CD4-positive, alpha-beta T cell treated with Interleukin-15 for 1 hour (primary cell): ENCODE measurements at places on chromosomes 12 and 14.
A peak's percentile ranks its signal among the peaks of the same experiment; 100 is the strongest.

GRCh38 chr12:98678946-98679610, 34.0 kb downstream of the APAF1 start:
- no peak for DNase-seq

- no peak for DNase-seq
Observed at GRCh38 chr12:123468786-123469185, 10.8 kb downstream of the SNRNP35 start.

DNA sequence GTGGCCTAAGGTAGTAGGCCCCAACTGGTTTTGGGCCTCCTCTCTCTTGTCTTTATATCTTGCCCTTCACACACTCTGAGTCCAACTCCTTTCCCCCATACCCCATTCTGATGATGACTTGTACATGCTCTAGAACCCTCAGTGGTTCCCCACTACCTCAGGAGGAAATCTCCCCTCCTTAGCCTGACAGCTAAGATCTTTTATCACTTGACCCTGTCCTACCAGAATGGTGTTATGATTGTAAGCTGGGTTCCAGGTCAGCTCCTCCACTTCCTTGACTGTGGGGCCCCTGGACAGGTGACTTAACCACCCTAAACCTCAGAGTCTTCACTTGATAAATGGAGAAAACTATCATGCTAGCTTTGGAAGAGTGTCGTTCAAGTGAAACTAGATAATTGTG, 9.4 kb upstream of the MYL2 start:
- no peak for DNase-seq

DNA sequence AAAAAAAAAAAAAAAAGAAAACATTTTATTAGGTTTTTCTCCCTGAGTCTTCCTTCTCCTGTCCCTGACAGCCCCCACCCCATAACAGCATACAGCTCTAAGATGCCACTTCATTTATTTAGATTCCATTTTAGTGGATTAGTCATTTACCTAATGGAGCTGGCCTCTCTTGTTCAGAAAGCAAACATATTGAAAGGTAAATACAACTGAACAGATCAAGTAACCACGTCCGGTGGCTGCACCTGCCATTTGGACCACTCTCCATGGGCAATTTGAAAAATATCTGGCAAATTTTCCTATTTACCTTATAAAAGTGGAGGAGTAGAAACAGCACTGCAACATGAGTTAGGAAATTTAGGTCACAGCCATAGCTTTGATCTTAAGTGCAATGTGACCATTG, 254.6 kb downstream of the C12orf42 start:
- DNase-seq: no peak

DNA sequence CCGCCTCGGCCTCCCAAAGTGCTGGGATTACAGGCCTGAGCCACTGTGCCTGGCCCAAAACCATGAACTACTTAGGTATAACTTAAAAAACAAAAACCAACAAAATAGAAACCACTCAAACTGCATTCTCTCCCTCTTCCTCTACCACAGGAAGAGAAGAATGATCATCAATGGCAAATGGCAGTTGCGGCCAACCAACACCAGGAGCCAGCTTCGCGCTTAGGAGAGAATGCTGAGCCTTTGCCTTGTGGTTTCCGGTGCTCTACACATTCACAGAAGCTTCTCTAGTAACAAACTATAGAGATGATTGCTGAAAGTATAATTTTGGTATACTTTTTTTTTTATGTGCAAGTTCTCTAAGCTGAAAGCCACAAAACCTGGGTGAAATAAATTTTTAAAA, 17.1 kb downstream of the CATSPERB start:
- peak; percentile 17 for DNase-seq

- DNase-seq: no peak
Observed at GRCh38 chr14:61333087-61333486, 11.7 kb downstream of the PRKCH start.

GRCh38 chr12:42196723-42197603, 41.1 kb downstream of the YAF2 start:
- no peak for DNase-seq

DNA sequence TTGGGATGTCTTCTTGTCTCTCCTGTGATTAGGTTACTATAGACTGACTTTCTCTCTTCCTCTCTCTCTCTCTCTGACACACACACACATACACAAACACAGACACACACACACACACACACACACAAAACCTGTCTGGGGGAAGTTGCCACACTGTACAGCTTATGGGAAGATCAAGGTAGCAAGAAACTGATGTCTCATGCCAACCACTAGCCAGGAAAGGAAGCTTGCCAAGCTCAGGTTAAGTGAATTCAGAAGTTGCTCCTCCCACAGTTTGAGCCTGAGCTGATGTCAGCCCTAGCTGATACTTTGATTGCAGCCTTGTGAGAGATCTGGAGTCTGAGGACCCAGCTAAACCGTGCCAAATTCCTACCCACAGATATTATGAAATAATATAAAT, 67.1 kb downstream of the PPFIA2 start:
- no peak for DNase-seq

- DNase-seq: no peak
Observed at GRCh38 chr12:72499244-72499643, 227.1 kb downstream of the TRHDE start.

DNA sequence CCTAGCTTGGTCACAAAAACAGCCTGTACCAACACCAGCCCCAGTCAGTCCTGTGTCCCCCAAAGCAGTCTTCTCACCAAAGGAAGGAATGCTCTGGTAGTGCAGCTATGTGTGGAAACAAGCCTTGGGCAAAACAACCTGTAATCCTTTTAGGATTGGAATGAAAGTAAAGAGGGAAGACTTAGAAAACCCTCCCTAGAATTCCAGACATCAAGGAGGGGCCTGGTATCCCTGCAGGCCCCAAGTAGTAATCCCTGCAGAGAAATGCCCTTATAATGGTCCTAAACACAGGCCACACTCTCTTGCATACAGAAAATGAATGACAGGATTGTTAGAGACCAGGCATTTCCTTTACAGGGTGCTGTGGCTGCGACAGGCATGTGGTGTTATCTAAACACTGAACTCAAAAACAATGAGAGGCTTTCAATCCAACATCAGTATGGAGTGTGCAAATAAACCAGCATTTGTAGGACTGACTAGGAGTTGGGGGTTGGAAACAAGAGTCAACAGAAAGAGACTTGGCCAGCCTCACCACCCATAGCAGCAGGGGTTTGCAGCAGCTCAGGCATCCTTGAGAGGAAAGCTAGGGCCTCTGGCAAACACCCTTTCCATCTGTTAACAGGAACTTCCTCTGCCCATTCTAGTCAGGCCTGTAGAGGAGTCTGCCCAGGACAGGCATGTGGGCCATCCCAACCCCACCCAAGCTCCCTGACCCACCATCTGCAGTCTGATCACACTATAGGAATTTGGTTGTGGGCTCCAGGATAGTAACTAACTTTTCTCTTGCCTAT, 59.1 kb downstream of the DCAF5 start:
- no peak for DNase-seq

- DNase-seq: no peak
Observed at GRCh38 chr14:99879401-99880295, 86.4 kb downstream of the EML1 start.

DNA sequence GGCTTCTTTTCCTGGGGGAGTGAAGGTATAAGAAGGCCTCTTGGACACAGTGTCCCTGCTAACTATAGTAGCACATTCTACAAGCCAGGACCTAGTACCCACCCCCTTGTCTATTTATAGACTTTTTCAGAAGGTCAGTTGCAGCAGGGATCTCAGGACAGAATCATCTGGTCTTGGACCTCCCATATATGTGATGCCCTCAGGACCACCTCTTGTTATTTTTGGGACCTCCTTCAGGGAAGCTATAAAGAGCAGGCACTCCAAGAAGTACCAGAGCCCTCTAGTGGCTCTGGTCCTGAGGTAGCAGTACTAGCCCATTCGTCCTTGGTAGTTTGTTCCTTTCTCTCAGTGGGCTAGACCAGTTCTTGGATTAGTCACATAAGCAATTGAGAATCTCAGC, 4.3 kb downstream of the COQ10A start:
- DNase-seq: no peak

DNA sequence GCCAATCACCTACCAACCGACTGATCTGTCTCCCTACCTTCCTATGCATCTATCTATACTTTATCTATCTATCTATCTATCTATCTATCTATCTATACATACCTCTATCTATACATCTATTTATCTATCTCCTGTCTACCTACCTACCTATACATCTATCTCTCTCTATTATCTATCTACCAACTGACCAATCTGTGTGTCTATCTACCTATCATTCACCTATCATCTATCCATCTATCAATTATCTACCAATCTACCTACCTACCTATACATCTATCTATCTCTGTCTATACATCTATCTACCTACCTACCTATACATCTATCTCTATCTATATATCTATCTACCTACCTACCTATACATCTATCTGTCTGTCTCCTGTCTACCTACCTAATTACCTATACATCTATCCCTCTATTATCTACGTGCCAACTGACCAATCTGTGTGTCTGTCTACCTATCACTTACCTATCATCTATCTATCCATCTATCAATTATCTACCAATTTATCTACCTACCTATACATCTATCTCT, 3.5 kb downstream of the DNAH10 start:
- DNase-seq: no peak

- no peak for DNase-seq
Observed at GRCh38 chr14:39015360-39015961, 87.6 kb downstream of the SEC23A start.

DNA sequence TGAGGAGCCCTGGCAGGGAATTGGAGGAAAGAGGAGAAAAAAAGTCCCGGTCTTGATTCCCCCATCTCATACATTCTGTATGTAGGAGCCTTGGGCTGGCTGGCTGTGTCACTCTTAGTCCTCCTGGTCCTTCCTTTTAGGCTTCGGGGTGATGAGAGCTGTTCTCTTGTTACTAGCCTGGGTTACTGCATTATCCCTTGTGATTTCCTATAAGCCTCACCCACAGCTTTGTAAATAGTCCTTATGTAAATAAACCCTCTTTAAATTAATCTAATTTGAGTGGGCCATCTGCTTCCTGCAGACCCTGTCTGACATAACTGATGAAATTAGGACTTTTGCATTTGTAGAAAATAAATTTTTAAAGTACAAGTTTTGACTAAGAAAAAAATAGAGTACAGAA, 19.2 kb downstream of the DNM1L start:
- no peak for DNase-seq

DNA sequence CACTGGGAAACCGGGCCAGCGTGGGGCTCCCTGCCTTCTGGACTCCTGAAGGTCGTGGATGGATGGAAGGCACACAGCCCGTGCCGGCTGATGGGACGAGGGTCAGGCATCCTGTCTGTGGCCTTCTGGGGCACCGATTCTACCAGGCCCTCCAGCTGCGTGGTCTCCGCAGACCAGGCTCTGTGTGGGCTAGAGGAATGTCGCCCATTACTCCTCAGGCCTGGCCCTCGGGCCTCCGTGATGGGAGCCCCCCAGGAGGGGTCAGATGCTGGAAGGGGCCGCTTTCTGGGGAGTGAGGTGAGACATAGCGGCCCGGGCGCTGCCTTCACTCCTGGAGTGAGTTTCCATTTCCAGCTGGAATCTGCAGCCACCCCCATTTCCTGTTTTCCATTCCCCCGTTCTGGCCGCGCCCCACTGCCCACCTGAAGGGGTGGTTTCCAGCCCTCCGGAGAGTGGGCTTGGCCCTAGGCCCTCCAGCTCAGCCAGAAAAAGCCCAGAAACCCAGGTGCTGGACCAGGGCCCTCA, 26.9 kb downstream of the HIP1R start:
- DNase-seq: no peak

- DNase-seq: no peak
Observed at GRCh38 chr14:33918256-33918655, 32.6 kb downstream of the EGLN3 start.

DNA sequence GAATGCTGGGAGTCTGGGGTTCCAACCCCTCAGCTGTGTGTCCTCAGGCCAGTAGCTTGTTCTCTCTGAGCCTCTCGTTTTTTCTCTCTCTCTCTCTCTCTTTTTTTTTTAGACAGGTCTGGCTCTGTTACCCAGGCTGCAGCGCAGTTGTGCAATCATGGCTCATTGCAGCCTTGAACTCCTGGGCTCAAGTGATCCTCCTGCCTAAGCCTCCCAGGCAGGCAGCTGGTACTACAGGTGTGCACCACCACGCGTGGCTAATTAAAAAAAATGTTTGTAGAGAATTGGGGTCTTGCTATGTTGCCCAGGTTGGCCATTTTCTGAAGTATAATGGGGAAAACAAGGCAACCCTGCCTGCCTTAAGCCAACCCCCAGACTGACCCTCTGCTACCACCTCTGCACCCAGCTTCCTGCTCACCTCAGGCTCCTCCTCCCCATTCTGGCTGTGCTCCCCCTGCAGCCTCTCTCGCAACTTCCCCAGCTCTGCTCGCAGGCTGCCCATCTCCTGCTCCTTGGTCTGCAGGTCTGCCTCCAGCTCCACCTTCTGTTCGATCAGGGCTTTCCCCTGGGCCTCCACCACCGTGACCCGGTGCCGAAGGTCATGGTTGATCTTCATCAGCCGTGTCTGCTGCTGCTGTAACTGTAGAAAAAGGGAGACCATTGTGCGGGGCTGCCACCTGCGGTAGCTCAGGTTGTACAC, 35.2 kb downstream of the RILPL1 start:
- no peak for DNase-seq

GRCh38 chr12:4145990-4146859, 127.3 kb upstream of the CCND2 start:
- peak; percentile 43 for DNase-seq

- DNase-seq: no peak
Observed at GRCh38 chr14:99562856-99563748, 40.9 kb downstream of the CCDC85C start.

GRCh38 chr14:101236496-101237251, 324.6 kb upstream of the DIO3 start:
- no peak for DNase-seq

DNA sequence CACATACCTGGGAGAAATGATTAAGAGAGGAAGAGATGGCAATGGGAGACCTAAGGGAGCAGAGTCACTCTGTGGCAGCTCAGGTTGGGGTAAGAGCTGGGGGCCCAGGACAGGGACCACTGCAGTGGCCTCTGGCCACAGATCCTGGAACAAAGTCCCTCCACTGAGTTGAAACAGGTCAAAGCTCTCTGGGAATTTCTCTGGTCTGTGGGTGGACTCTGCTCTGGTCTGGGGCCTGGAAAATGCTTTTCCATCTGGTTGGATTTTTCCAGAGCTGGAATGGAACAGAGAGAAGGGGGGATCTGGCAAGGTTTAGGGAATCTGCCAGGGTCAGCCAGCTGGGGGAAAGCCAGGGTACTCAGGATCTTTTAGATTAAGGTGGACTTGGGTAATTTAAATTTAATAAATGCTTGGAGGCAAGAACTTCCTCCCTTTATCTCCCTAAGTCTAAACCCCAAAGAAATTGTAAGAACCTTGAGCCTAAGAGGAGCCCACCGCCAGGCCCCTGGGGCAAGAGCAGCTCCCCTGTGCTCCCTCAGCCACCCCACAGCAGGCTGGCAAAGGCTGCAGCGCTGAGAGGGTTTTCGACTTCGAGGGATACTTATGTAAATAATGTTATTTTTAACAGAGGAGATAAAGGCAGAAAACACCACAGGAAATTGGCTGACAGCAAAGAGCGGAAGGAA, 3.7 kb downstream of the HOXC10 start:
- DNase-seq: no peak

- no peak for DNase-seq
Observed at GRCh38 chr12:40313928-40314327, 89.1 kb downstream of the LRRK2 start.

- DNase-seq: no peak
Observed at GRCh38 chr12:96514328-96514727, 25.0 kb downstream of the CFAP54 start.

- DNase-seq: no peak
Observed at GRCh38 chr12:20188930-20189653, 179.2 kb upstream of the PDE3A start.
